Ascending aorta (tissue), 2 donors: ENCODE measurements at places on chromosomes 1 and 21.

- no peak for DNase-seq
Measured at GRCh38 chr1:117231748-117232373, 21.1 kb upstream of the VTCN1 start.

GRCh38 chr1:64539289-64539688, 69.4 kb downstream of the CACHD1 start:
- DNase-seq: no peak

DNA sequence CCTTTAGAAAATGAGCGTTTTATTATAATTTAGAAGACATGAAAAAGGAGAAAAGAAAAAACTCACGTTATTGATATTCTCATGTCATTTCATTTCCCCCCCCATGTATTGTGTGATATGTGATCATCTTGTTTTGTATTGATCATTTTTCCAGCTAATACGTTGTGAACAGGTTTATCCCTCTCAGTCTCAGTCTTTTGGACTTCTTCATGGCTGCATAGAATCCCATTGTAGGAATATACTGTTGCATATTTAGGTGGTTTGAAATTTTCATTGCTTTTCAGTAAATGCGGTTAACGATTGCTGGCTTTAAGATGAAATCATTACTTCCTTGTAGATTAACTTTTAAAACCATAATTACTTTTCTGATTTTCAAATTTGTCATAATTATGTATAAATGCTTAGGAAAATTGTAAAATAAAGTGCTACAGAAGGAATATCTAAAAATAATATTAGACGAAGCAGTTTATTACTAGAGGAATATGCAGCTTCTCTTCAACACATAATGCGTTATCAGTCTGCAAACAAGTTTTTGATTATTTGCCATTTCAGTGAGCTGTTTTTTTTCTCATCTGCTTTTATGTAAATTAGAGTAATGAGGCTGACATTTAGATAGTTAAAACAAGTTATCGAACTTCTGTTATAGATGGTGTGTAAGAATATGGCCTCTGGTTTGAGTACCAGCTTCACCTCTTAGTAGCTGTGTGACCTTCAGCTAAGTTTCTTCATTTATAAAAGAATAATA, 1.8 kb downstream of the SON start:
- DNase-seq: no peak

GRCh38 chr1:172277989-172278388, 142.5 kb upstream of the C1orf105 start:
- DNase-seq: no peak

DNA sequence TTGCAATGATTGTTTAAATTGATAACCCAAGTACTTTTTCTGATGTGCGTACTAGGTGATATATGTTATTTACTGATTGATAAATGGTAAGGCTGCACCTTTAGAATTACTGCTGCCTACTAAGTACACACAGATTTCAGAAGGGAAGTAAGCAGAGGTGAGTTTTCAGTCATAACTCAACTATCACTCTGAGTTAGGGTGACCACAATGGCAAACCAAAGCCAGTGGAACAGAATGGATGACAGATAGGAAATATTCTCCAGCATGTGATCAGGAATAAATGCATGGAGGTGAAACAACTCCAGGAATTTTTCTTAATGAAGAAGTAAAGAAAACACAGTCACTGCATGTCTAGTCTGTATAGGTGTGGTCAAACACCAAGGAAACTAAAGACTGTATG, 7.5 kb upstream of the KCNJ15 start:
- no peak for DNase-seq

- DNase-seq: no peak
Measured at GRCh38 chr21:42514883-42515228, 1.2 kb downstream of the SLC37A1 start.

- no peak for DNase-seq
Measured at GRCh38 chr1:118918940-118919259, 69.2 kb downstream of the TBX15 start.

GRCh38 chr1:151401125-151401788, 1.9 kb downstream of the PSMB4 start:
- DNase-seq: no peak

- DNase-seq: no peak
Measured at GRCh38 chr1:145751491-145752037, 32.3 kb downstream of the CD160 start.

DNA sequence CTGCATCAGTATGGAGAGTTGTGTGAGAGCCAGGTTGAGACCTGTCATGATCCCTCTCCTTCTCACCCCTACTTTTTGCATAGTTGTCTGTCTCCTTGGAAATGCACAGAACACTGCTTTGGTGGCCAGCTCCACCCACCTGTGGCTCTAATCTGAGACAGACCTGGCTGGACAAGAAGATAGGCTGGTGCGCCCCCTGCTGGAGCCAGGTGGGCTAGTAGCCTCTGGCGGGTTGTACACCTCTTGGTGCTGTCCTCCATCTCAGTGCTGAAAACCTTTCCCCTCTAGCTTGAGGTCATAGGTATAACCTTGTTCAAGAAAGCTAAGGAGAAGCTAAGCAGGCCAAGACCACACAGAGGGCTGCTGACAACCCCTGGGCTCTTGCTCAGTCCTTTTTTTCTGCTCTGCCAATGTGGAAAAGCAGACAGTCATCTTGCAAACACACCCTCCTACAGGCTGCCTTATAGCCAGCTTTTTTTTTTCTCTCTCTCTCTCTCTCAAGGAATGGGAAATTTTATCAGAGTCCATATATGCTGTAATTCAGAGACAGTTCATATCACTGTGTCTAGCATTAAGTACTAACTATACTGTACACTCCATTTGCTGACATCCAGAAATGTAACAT, 58.8 kb upstream of the SPATA6 start:
- DNase-seq: no peak

DNA sequence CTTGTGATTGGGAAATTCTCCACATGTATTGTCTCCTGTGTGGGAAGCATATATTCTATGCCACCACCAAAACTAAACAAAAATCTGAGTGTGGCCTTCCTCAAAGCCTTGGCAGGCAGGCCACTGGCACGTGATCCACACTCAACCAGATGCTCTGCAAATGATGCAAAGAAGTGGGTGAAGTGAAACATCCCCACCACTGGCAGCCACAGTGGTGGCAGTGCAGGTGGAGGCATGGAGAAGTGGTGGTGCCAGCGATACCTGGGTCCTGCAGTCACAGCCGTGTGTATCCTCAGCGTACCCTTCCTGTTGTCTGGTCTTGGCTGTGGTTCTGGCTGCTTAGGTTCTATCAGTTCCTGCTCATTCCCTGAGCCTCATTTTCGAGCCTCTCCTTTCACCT, 65.2 kb downstream of the PLPPR5 start:
- no peak for DNase-seq

DNA sequence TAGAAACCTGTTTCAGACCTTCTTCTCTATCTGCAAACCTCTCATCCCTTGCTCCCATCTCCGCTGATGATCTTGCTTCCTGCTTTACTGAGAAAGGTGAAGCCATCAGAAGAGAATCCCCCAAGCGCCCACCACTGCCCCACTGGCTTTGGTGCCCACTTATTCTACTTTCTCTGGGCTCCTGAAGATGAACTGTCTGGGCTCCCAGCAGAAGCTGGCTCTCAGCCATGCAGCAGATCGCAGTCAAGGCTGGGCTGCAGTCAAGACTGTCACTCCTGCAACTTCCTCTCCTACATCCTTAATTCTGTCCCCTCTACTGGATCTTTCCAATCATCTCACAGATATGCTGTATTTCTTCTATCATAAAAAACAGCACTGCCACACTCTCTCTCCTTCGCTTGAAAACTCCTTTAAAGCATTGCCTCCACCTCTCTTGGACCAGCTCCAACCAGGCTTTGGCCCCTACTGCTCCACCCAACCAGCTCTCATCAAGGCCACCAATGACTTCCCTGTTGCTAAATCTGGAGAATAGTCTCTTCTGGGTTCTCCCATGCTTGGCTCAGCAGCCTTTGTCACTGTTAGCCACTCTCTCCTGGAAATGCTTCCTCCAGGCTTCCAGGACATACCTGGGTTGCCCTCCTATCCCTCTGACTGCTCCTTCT, 25.8 kb downstream of the TRIM62 start:
- DNase-seq: no peak

- DNase-seq: no peak
Measured at GRCh38 chr1:15457585-15457984, 1.1 kb downstream of the CELA2A start.

GRCh38 chr1:151968058-151968457, 25.6 kb downstream of the S100A10 start:
- DNase-seq: no peak

GRCh38 chr1:21937034-21937371, at the start of gene HSPG2:
Gene HSPG2, minus strand, starts transcription at chr1:21937310. Its CDS starts 93 bp downstream, at chr1:21937217.
- no peak for DNase-seq

- DNase-seq: no peak
Measured at GRCh38 chr1:113782406-113782805, 23.1 kb upstream of the PHTF1 start.

DNA sequence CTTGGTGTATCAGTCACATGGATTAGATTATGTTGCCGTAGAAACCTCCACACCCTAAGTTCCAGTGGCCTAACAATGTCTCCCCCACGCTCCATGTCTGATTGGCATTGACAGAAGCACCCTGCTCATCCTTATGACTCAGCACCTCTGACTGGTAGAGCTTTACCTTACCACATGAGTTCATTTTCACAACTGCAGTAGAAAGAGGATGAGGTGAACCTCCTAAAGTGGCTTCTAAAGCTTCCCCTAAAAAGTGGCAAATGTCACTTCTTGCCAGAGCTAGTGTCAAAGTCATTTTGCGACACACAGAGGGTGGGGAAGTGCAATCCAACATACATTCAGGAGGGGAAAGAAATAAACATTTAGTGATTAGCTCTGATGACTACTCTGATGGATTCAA, 30.6 kb upstream of the LYPD8 start:
- no peak for DNase-seq

DNA sequence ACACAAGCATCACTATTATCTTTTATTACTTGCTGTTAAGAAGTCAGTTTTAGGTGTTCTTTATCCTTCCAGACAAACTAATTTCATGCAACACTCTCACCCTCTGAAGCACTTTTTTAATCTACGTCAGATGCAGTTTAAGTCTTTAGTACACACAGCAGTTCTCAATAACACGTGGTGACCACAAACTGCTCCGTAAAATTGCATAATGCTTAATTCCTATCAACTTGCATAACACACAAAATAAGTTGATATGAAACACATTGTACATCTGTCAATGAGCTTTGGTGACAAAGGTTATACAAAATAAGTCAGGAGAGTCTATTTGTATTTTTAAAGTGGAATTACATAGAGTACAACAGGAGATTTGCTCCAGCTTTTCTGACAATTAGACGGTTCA, 140.9 kb upstream of the ETS2 start:
- no peak for DNase-seq

- DNase-seq: no peak
Measured at GRCh38 chr21:23223882-23224281, 2225.7 kb downstream of the NCAM2 start.

DNA sequence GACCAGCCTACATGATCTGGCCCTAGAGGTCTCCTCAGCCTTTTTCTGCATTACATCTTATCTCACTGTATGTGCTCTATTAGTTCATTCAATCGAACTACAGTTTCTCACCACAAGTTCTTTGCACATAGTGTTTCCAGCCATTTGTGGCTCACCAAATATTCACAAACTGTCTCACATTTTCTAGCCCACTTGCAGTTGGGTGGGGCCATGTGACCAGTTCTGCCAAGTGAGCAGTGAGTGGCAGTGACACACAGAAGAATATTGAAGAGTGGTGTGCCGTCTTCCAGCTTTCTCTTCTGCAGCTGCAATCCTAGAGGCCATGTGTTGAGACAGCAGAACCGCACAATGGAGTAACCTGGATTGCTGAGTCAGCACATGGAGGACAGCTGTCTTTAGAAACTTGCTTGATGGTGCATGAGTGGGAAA, 103.2 kb upstream of the ZNF644 start:
- DNase-seq: no peak

- no peak for DNase-seq
Measured at GRCh38 chr1:208108213-208108608, 136.0 kb downstream of the PLXNA2 start.

GRCh38 chr1:54336116-54336515, 70.1 kb downstream of the SSBP3 start:
- DNase-seq: no peak

DNA sequence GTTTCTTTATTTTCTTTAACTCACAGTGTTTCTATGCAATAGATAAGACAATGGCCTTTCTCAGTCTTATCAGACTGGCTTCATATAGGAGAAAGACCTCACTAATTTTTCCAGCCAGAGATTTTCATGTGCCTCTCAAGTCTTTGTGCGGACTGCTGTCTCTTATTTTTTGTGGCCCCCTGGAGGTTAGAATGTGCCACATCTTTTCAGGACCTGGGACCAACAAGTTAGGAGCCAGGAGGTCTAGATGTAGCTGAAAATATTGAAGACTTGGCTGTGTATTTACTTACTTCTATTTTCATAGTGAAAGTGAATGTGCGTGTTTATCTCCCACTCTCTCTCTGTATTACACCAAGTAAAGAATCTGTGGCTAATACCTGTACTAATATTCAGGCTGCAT, 42.1 kb upstream of the CFHR3 start:
- DNase-seq: no peak

- no peak for DNase-seq
Measured at GRCh38 chr1:39387452-39387851, 104.0 kb upstream of the BMP8A start.

GRCh38 chr21:14567331-14568279, 21.5 kb upstream of the SAMSN1 start:
- no peak for DNase-seq

GRCh38 chr1:48038270-48038767, 41.1 kb upstream of the TRABD2B start:
- DNase-seq: no peak

- DNase-seq: no peak
Measured at GRCh38 chr1:71273334-71273733, 192.5 kb upstream of the ZRANB2 start.

DNA sequence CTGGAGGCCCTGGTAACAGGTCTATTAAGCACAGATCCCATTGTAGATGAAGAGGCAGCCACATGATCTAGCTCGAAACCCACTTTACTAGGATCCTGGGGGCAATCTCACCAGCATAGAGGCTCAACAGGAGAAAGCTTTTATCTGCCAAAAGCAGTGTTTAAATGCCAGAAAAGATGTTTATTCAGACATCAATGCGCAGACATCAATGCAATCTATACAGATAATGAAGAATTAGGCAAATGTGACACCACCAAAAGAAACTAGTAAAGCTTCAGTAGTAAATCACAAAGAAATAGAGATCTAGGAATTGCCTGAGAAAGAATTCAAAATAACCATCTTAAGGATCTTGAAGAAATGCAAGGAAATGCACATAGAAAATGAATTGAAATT, 32.5 kb downstream of the OR6Y1 start:
- no peak for DNase-seq
